ENCODE measurements at places on chromosomes 2 and 18.

GRCh38 chr2:188117706-188118105, 174.0 kb upstream of the GULP1 start:
- DNase-seq: no peak

GRCh38 chr2:67256892-67257291, 140.2 kb upstream of the ETAA1 start:
- DNase-seq: no peak

DNA sequence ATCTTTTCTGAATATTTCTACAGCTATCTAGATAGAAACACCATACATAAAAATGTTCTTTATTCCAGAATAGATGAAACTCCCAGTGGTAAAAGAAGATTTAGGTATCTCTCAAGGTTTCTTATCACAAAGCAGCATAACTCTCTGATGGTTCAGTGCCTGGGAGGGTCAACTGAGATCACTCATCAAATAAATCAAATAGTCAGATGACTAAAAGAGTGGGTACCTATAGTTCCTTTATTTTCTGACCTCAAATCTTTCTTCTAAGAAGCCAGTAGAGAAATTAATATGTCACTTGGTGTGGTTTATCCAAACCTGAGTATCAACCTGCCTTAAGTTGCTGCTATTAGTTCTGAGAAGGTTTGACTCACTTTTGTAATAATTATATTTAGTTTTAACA, 120.9 kb downstream of the TMEFF2 start:
- DNase-seq: no peak

GRCh38 chr18:48953104-48953706, 2.4 kb upstream of the SMAD7 start:
- DNase-seq: no peak

DNA sequence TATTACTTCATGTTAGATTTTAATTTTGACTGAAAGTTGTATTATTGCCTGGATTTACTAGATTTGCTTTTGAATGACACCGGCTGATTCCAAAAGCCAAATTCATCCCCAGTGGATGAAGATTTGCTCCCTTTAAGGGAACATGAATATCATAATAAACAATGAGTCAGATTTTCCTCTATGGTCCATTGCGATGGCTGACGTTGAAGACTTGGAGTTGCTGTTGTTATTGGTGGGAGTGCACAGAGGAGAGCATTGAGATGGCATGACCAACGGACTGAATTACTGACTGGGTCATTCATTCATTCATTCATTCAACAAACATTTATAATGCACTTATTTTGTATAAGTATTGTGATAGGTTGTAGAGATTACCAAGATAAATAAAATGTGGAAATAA, 33.4 kb upstream of the LYPD1 start:
- DNase-seq: no peak

All from H7 (cell line).